ENCODE measurements at places on chromosomes 7 and 10.
A peak's percentile ranks its signal among the peaks of the same experiment; 100 is the strongest.

GRCh38 chr7:102895602-102896001 lies 17.2 kb upstream of the LRRC17 start:
- no peak for DNase-seq

DNA sequence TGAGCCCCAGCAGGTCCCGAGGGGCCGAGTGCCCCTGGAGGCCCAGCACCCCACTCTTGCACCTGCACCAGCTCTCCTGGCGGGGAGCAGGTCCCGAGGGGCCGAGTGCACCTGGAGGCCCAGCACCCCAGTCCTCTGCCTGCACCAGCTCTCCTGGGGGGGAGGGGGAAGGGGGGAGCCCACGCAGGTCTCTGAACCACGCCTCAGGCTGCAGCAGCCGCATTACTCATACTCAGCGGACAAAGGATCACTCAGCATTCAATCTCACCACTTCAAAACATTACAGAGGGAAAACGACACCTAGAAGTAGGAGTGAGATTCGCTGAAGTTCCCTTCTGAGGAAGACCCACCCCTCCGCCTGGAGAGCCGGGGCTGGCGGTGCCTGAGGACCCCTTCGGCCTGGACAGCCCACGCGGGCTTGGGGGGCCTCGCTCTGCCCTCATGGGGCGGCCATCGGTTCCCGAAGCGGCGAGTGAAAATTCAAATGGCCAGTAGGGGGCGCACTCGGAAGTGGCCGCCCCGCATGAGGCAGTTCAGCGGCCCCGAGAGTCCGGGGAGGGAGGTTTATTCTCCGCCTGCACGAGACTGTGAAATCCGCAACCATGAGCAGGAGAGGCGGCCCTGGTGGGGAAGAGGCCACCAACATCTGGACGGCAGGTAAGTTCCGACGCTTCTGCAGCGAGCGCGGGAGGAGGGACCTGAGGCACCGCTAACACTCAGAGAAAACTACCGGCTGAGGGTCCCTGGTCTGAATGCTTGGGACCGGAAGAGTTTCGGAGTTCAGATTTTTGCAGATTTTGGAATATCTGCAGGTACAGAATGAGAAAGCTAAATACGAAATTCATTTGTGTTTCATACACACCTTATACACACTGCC lies 1.1 kb upstream of the GPER1 start:
- DNase-seq, result no peak

GRCh38 chr10:71089162-71089561 lies 123.2 kb upstream of the UNC5B start:
- DNase-seq, result no peak

DNA sequence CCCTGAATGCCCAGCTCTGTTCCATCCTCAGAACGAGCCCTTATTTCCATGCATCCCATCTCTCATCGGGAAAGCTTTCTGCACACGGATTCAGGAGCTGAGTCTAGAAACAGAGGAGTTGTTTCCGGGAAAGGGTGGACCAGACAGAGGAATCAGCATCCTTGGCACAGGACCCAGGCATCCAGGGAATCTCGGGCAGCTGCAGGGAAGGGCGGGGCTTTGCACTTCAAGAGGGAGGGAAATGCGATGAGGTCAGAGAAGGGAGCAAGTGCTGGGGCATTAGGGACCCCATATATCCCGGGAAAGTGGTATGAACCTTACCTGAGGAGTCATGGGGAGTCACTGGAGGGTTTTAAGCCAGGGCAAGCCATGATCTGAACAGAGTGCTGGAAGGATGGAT lies 68.5 kb downstream of the NPTX2 start:
- DNase-seq, result no peak

GRCh38 chr7:135798095-135798494 lies 49.5 kb upstream of the FAM180A start:
- DNase-seq, result no peak

GRCh38 chr10:71216751-71217265 lies 4.4 kb downstream of the UNC5B start:
- DNase-seq, result no peak

DNA sequence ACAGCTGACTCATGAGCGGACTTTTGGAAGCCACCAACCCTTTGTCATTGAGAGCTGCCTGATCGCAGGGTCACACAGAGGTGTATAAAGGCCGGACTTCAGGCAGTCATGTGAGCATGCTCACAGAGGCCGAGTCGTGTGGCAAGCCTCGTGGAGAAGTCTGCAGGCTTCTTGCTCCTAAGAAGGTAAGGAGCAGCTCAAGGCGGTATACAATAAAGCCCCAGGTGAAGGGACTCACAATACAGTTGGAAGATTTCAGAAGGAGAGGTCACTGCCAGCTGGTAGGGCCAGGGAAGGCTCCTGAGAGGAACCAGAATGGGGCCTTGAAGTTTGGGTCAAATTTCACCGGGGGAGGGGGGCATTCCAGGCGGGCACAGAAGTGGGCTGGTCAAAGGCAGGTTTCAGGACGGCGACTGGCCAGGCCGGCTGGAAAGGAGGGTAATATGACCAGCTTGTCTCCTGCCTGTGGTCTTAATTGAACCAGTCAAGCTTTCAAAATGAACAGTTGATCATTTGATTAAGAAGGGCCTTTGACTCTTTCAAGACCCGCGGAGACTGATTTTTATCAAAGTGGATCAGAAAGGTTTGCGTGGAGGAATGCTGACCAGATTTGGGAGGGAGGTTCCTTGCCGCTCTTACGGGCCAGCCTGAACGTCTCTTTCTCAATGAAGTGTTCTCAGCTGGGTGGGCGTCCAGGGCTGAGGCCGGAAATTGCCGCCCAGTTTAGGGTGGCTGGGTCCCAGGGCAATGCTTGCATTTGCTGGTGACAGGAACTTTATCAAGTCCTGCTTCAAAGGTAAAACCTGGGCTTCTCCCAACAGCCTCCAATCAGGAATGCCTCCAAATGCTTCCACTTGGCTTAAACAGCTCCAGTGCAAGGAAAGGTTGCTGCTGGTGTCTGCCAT lies 178.6 kb downstream of the EMX2 start:
- no peak for DNase-seq

- DNase-seq, result no peak
Measured at GRCh38 chr7:95238252-95238943, 85.9 kb downstream of the PON1 start.

GRCh38 chr7:141551782-141552181 lies 572 bp downstream of the AGK start:
- DNase-seq, result no peak

- no peak for DNase-seq
Measured at GRCh38 chr10:130516141-130516735, 380.0 kb downstream of the GLRX3 start.

DNA sequence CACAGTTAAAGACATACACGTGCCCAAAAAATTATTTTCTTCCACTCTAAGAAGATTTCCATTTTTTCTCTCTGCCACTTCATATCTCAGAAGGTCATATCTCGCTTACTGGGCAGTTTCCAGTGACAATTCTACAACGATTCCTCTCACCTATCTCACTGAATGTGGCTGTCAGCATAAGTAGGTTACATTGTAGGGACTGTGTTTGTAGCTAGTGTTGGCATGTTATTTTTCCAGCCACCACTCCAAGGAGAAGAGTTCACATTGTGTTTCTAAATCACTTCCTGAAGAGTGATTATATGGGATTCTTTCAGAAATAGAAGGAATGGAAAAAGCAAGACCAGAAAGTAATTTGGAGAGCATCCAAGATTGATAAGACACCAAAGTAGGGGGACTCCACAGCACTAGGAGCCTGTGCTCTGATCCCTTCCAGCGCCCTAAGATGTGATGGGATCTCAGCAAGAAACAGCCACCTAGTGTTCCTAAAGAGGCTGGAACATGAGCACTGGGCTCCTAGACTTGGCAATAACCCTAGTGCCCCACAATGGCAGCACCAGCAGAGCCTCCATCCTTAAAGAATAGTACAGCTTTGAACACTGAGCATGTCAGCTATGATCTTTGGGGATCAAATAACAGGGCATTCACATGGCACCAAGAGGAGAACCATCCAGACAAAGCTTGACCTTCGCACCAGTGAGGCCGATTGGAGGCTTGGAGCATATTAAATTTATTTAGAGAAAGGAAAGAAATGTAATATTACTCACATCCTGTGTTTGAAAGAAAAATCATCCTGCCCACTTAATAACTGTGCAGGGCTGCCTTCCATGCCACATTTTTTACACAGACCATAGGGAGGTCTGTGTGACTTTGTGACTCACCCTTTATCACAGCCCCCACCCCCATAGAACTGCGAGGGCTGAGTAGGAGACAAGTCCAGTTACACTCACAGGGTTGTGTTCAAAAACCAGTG lies 51.8 kb downstream of the CAV1 start:
- peak; percentile 87 for DNase-seq

DNA sequence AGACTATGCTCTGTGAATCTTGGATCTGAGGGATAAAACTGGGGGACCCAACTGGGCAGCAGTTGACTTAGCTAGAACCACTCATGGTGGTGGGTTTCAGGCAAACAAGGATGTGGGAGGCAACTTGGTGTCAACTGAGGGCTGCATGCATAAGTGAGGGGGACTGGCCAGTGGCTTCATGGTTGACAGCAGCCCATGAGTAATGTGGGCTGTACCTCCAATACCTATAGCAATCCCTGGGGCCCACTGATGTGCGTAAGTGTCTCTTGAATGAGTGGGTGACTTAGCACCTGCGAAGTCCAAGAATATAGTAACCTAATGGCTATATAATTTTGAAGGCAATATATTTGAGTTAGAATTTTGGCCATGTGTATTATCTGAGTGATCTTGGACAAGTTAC lies 13.7 kb upstream of the MAP3K8 start:
- no peak for DNase-seq

DNA sequence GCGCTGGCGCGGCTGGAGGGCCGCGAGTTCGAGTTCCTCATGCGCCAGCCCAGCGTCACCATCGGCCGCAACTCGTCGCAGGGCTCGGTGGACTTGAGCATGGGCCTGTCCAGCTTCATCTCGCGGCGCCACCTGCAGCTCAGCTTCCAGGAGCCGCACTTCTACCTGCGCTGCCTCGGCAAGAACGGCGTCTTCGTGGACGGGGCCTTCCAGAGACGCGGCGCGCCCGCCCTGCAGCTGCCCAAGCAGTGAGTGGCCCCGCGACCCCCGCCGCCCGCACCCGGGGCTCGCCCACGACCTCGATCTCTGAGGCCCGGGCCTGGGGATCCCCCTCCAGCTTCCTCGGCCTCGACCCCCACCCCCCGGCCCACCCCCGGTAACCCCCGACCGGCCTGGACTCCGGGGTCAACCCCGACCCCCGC lies 537 bp downstream of the FOXK1 start:
- no peak for DNase-seq

Data from AG09309 (cell line).